ENCODE measurements at places on chromosomes 4 and X.

DNA sequence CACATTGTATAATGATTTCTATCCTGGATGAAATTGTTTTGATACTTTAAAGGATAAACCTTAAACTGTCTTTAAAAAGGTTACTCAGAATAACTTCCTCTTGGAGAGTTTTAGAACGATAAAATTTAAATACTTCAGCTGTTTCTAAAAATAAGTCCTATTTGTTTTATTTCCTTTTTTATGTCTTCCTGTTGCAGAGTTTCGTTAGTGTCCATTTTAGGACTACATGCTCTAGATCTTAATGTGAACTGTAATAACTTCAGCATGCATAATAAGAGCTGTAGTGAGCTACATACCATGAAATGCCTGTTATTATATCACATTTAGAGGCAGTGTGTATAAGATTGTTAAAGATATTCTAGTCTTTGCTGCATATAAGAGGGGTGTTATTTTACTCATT lies 14.6 kb downstream of the ATP10D start:
- DNase-seq = no peak

DNA sequence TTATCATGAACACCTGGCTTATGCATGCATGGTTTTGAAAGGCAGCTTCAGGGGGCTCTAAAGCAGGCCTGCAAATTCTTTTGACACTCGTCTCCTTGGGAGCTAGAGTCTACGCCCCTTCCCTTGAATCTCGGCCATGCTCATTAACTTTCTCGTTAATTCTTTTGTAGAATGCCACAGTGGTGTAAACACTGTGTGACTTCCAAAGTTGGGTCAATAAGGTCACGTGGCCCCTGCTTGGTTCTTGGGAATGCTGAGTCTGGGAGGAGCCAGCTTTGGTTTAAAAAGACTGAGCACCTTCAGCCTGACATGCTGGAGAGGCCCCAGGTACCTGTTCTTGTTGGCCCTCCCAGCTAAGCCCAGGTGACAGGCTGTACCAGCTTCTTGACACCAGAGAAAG lies 228.4 kb downstream of the DHRSX start:
- no peak for DNase-seq

DNA sequence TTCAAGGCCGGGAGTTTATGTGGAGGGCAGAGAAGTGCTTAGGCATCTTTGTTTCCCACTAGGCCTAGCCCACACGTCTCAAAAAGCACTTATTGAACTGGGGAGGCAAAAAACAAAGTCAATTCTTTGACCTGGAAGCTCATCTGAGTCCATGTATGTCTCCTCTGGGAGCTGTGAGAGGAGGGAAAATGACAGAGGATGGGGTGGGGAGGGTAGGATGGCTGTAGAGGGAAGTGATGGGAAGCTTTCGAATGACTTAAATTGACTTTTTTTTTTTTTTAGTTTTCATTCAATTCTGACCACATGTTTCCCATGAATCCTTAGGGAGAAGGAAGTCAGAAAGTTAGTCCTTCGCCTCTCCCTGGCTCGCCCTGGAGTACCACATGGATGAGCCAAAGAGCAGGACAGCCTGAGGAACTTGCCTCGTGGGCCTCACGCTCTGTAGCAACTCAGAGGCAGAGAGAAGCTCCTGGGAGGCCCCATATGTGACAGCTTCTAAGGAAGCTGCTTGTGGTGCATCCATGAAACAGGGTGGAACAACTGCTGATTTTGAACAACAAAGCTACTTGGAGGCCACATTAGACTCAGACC lies 45.0 kb downstream of the NHSL2 start:
- no peak for DNase-seq

DNA sequence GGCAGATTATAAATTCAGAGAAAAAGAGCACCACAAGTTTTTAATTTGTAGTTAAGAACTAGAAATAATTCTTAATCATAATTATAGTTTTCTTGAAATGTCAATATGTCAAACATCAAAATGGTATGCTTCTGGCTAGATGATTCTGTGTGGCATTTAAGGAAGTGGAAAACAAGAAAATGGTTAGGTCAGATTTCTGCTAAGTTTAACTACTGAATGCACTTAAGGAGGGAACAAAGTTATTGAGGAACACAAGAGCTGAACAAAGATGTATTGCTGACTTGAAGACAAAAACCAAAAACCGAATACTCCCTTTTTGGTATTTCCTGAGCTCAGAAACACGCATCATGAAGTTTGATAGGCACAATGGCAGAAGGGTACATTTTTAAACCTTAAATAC lies 58.7 kb upstream of the GPR34 start:
- no peak for DNase-seq

GRCh38 chrX:150975655-150976390 lies 7.3 kb upstream of the HMGB3 start:
- DNase-seq = no peak

DNA sequence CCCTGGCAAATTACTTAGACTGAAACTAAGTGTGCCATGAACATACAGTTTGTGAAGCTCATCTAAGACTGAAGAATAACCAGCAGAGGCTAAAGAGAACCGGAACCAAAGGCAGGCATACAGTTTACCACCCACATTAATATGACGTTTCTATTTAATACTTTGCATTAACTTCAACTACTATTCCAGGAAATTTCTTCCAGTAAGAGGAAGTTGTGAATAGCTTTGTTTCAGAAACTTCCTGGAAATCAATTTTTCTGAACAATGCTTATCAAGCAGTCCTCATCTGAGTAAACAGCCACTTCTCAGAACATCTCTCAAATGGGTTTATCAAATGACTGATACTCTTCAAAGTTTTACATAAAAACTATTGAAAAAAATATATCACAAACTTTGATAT lies 252.7 kb downstream of the OPHN1 start:
- DNase-seq = no peak

GRCh38 chr4:22389240-22389870 lies 126.5 kb downstream of the ADGRA3 start:
- DNase-seq = no peak

DNA sequence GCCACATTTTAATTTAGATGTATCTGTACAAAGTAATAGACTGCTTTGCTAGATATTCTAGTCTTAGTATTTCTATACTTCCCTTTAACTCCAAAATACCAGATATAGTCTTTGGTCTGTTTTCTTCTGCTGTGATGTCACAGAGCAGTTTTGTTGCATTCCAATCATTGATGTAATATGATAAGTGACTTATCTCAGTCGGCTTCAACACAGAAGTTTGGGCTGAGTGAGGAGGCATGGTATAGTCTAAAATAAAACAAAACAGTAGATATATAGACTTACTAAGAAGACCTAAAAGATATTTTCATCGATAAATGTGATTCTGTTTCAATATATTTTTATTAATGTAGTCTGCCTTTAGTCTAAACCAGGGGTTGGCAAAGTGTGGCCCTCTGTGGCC lies 169.9 kb downstream of the DCK start:
- no peak for DNase-seq

- no peak for DNase-seq
These were observed 129.1 kb upstream of the NAP1L5 start for GRCh38 chr4:88826771-88827170.

DNA sequence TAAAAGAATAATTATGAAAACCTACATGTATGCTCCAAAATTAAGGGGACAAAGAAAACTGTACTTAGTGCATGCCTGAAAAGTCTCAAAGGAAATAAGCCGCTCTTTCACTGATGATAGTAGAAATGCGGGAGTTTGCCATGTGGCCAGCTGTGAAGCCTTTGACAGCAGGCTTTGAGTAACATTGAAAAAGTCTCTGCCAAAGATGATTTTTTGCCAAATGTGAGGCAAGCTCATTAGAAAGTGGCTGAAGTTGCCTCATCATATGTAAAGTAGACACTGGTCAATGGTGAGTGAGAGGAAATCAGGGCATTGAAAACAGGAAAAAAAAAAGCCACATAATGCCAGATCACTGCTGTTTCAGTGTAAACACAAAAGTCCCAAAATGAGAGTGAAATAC lies 2360.1 kb downstream of the PCDH7 start:
- DNase-seq = no peak

DNA sequence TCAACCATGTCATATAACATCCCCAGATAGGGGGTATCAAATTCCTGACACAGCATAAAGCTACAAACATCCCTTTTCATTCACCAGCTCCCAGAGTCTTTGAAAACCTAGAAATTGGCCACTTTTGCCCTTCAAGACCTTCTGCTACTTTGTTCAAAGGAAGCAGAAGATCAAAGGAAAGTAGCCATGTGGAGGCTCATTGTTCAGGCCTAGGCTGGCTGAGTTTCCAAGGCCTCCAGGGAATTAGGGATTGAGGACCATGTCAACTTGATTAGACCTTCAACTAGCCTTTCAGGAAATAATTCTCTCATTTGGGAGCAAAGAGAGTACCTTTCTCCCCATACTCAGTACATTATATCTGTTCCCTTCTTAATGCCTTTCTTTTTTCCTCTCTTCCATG lies 66.8 kb upstream of the ATXN3L start:
- no peak for DNase-seq

DNA sequence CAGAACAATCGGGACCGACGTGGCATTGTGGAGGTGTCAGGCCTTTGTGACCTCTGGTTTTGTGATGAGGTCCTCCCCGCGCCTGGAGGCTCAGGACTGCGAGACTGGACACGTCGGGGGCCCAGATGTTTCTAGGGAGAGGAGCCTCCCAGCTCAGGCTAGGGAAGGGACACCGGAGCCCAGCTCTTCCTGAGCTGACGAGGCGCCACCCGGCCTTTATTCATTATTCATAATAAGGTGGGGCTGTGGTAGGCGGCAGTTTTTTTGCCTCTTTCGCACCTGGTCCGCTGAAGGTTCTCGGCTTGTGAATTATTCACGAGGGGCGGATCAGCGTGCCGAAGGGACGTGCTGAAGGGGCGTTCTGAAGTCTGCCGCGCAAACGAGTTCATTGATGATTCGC lies 2.3 kb upstream of the UBA1 start:
- DNase-seq = no peak

GRCh38 chr4:91319556-91320268 lies 984.1 kb upstream of the GRID2 start:
- no peak for DNase-seq

- no peak for DNase-seq
These were observed 157.6 kb downstream of the RASL11B start for GRCh38 chr4:53019485-53020382.

DNA sequence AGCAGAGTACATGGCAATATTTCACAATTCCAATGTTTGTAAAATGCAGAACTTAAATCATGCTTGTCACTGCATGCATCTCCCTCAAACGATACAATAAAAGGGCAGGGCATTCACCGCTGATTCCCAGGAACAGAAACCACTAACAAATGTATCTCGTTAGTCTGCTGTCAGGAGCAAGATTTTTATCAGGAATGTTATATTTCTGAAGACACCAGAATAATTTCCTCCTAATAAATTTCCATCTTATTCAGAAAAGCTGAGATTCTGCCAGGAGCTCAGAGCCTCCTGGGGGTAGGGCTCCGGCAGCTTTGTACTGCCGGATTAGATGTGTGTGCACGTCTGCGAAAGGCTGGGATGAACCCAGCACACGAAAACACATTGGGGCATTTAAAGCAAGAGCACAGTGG lies 54.0 kb upstream of the LDB2 start:
- DNase-seq = no peak

- no peak for DNase-seq
These were observed 112.4 kb upstream of the CXCL13 start for GRCh38 chr4:77493120-77493752.

DNA sequence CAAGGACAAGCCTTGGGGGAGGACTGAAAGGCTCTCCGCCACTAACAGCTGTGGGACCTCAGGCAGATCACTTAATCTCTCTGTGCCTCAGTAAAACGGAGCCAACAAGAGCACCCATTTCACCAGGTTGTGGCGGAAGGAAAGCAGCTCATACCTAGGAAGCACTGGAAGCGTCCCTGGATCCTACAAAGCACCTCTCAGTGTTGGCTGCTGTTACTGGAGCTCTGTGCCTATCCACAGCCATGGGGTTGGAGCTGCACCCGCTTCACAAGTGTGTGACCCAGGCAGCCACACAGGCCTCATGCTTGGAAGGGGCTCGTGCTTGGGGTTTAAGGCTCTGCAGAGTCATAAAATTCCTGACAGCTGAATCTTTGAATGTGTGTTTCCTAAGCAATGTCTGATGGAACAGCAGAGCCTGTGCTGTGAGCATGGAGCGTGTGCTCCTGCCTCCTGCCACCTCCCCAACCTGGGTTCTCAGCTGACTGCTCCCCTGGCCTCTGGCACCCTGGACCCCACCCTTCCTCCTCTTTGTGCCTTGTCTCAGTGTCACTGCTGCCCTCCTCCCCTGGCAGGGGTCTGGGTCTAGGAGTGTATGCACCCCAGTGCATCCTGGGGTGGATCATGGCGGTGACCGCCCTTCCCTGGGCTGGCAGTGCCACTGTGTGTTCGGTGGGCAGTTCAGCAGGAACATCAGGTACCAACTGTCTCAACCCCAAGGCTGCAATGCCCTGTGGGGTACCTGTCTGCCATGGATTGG lies 14.4 kb upstream of the MAN2B2 start:
- DNase-seq = no peak

GRCh38 chr4:122894827-122895226 lies 27.6 kb downstream of the NUDT6 start:
- DNase-seq = no peak

DNA sequence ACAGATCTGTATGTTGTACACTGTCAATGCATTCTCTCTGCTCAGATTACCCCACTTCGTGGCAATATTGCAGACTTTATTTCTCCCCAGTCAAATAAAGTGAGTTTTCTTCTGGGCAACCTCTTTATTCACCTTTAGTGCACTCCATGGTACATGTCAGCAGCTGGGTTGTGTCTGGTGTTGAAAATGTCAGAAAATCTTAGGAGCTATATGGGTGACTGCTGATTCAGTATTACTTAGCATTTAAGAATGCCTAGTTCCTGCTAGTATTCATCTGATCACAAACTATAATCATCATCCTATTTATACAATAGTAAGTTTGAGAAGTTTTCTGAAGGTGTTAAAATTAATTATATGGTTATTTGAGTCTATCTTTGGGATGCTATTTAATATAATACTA lies 112.5 kb downstream of the CFAP299 start:
- no peak for DNase-seq

GRCh38 chr4:40016007-40016406 lies 38.3 kb upstream of the PDS5A start:
- DNase-seq = no peak

GRCh38 chr4:35793045-35793722 lies 451.1 kb downstream of the ARAP2 start:
- no peak for DNase-seq

- no peak for DNase-seq
These were observed 454.9 kb upstream of the FAT1 start for GRCh38 chr4:187178587-187178986.

DNA sequence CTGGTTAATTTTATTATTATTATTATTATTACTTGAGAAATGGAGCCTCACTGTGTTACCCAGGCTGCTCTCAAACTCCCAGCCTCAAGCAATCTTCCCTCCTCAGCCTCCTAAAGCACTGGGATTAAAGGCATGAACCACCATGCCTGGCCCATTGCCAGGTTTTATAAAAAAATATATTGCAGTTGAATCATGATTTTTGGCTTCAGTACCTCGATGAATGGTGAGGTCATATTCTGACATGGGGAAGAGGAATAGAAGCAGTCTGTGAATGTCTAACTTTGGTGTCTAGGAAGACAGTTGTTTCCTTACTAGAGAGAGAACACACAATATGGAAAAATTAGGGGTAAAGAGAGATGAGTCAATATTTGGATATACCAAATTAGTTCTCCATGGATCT lies 32.0 kb downstream of the CCSER1 start:
- no peak for DNase-seq

GRCh38 chr4:173420324-173420752 lies 21.4 kb upstream of the SCRG1 start:
- no peak for DNase-seq
